ENCODE measurements at places on chromosomes 2 and 18.

DNA sequence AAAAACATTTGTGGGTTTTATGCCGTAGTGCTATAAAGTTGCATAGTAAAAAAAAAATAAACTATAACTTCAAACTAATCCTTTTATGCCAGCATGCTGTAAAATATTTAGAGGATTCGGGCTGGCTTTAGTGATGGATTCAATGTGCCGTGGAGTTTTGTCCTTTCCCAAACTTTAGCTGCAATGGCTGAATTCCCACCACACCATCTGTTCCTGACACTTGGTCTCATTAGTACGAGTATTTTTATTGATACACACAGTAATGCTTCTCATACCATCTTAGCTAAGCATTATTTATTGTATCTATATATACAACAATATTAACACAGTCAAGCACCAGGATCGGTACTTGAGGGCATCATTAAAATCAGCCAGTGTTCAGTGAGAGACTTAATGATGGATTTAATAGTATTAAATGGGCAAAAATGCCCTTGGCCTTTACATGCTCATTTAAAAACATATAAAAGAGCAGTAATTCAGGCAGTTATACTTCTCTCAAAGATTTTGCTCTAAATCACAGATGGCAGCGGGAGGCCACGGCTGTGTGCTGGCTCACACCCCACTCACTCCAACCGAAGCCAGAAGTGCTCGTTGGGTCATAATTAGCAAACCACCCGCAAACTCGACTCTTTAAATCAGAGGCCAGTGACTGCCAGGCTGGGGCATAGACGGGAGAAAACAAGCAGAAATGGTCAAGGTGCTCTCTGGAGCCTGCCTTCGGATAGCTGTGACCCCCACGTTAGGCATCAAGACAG is 297.0 kb upstream of the REV1 start:
- DNase-seq = no peak

GRCh38 chr2:189116979-189117378 is 62.6 kb downstream of the COL5A2 start:
- no peak for DNase-seq

DNA sequence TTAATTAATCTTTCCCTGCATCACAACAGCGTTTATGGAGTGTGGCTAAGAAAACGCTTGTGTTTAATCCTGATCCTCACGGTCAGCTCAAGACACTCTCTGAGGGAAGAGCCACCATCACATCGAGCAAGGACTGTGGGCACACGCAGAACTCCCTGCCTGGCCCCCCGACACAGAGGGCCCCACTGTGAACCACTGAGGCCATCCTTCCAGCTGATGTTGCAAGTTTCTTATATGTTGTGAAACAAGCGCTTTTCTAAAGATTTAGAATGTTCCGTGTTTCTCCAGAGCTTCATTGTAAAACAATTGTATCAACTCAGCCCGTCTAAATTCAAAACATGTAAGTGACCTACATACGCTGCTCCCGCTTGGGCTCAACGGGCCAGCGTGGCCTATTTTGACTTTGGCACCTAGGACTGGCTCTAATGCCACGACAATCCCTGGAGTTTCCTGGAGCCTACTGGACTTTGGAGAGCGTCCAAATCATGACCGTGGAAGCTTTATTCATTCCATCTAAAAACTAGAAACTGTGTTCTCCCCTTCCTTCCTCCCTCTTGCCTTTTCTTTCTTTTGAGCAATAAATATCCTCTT is 34.9 kb downstream of the SERPINE2 start:
- DNase-seq = no peak

DNA sequence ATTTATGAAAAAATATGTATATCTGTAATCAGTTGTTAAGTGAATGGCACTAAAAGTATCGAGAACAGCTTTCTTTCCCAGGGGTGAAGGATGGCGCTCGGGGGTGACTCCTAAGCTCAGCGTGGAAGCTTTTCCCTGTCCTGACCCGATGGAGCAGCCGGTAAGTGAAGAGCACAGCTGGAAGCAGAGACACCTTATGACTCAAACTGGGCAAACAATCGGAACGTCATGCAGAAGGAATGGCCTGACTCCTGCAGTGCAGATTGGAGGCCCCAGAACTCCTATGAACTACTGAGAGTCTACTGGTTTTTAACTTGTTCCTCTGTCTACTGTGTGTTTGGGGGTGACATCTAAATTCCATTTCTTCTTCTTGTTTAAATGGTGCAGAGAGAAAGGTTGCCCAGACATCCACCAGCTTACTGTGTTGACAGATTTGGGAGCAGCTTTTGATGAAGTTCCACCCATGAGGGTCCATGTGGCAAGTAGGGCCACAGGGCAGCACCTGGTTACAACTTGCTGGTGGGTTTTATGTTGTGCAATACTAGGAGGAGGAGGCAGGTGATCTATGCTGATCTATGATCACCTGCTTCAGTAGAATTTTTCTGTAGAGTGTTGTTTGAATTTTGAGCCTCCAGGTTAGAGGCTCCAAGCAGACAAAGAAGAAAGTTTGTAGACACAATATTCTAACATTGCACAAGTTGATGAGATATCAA is 52.8 kb upstream of the TMEM182 start:
- no peak for DNase-seq

- no peak for DNase-seq
These were observed 462.8 kb upstream of the MEX3C start for GRCh38 chr18:51660188-51660715.

DNA sequence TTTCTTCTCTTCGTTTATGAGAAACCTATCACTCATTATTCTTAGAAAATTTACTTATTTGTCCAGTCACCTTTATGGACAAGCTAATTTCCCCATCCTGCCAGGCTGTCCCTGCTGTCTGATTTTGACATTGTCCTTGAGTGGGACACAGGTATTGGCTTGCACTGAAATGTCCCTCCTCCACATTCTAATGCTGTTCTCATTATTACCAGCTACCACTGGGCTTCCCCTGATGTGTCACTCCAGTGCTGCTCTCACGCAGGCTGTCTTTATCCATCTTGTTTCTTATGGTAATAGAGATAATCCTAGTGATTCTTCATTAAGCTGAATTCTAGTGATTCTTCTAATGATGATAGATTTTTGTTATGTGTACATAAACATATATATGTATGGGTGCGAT is 48.1 kb upstream of the RBMS1 start:
- DNase-seq = no peak

GRCh38 chr2:112137516-112138158 is 548 bp upstream of the FBLN7 start:
- DNase-seq = peak; percentile 15

DNA sequence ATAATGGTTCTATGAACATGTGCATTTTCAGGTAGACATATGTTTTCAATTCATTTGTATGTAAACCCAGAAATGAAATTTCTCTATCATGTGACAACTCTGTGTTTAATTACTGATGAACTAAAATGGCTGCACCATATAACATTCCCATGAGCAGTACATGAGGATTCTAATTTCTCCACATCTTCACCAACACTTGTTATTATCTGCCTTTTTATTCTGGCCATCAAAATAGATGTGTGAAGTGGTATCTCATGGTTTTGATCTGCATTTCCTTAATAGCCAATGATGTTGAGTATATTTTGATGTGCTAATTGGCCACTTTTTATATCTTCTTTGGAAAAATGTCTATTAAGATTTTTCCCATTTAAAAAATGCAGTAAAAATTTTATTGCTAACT is 205.1 kb upstream of the SMAD7 start:
- DNase-seq = no peak

DNA sequence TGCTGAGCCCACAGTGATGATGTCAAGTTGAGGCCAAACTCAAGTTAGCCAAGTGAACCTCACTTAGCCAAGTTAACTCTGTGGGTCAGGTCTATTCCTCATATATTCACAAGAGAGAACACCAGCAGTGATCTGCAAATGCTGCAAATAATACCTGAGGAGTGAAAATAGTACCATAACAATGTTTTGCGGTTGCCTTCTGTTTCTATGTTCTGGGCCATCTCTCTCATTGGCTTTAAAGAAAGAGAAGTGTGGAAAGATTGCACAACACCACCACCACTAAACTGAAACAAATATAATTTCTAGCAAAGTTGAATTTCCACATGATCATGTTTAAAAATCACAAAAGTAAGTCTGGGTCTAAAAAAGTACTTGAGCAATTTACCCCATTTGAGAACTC is 211.1 kb upstream of the GALNT5 start:
- no peak for DNase-seq

- DNase-seq = no peak
These were observed 21.8 kb downstream of the NDUFB3 start for GRCh38 chr2:201093573-201093972.

GRCh38 chr2:113119111-113119510 is 8.3 kb upstream of the IL1RN start:
- no peak for DNase-seq

- DNase-seq = no peak
These were observed 6.1 kb upstream of the DNMT3A start for GRCh38 chr2:25347846-25348245.

GRCh38 chr2:236507393-236508085 is 62.1 kb upstream of the ACKR3 start:
- DNase-seq = peak; percentile 43

DNA sequence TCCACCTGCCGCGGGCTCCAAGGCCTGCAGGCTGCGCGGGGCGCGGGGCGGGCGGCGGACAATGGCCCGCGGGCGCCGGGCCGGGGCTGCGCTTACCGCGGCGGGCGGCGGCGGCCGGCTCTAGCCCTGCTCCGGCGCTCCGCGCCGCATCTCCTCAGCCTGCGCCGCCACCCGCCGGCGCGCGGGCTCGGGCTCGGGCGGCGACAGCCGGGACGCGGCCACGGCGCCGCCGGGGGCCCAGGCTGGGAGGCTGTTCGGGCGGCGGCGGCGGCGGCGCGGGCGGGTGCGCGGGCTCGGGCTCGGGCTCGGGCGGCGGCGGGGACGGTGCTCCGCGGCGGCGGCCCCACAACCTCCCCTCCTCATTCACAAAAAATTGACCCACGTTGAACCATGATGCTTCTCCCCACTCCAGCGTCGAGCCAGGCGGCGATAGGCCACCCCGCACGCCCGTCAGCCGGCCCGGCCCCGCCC is at the start of gene HDAC4:
HDAC4 (minus strand) TSS at position 425 of the 471 bp plus-strand sequence. CDS start 48,321 bp downstream, outside the sequence.
- DNase-seq = no peak

DNA sequence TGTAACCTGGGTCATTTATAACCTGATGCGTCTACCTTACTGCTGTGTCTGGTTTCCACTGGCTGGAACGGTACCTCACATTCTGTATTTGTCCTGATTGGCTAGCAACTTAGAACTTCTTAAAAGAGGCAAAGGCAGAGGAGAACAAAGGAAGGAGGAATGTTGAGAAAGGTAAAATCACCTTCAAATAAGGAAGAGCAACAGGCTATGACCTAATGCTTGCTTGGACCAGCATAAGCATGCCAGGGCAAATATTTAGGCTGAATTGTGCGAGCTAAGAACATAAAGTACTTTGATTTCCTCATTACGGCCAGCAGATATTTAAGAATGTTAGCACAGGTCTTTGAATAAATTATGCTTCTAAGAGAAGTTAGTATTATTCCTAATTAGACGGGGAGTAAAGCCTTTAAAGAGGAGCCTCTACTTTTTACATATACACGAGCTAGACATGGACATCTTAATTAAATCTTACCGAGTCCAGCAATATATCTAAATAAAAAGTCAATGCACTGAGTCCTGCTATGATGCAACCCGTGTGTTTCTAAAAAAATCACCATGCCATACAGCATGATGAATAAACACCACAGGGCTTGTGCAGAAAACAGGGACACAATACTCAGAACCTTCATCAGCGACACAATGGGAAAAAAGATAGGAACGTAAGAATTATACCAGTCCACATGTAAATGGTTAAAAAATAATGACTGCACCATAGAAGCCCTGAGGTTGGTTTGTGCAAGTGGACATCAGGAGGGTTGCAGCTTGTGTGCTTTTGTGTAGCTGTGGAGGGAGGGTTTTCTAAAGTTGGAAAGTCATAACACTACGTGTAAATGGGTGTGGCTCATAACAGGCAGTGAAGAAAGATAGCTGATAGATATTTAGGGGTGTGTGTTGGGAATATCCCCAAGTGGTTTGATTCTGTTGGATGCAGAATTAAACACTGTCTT is 14.2 kb downstream of the SEPTIN2 start:
- DNase-seq = no peak

- no peak for DNase-seq
These were observed 70.8 kb downstream of the COA5 start for GRCh38 chr2:98537390-98538126.

DNA sequence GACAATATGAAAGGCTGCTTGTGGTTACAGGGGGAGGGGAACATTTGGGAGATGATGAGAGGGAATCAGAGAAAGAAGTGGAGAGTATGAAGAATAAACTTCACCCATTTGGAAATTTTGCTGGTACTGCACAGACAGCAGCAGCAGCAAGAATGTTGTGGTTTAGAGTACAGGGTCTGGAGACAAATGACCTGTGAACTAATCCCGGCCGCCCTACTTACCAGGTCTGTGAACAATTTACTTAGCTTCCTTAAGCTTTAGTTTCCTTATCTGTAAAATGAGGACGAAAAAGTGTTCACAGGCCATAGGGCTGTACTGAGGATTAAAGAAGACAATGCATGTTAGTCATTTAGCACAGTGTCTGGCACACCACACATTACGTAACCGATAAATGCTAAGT is 685.4 kb upstream of the CELF4 start:
- DNase-seq = no peak

GRCh38 chr2:239049421-239050251 is 201.8 kb downstream of the TWIST2 start:
- DNase-seq = no peak

DNA sequence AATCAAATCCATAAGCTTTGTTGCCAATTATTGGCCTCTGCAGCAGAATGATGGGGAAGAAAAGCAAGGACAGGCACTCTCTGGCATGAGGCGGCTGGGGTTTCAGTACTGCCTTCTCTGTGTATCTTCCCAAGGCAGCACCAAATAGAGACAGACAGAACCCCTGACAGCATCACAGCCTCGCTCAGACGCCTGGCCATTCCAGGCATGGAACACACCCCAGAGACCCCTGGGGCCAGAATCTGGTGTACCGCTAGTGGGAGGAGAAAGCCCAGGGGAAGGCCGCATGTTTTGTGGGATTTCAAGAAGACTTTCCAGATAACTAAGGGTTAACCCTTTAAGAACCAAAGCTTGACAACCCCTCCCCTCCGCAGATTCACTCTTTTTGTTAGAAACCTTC is 282.1 kb downstream of the EN1 start:
- no peak for DNase-seq

GRCh38 chr2:176147800-176148496 is 3.4 kb upstream of the HOXD4 start:
- DNase-seq = no peak

GRCh38 chr2:69490486-69490885 is 53.3 kb upstream of the NFU1 start:
- no peak for DNase-seq

- no peak for DNase-seq
These were observed 10.7 kb upstream of the SLC14A1 start for GRCh38 chr18:45713239-45713638.

- no peak for DNase-seq
These were observed 53.9 kb downstream of the WDSUB1 start for GRCh38 chr2:159232456-159233170.

DNA sequence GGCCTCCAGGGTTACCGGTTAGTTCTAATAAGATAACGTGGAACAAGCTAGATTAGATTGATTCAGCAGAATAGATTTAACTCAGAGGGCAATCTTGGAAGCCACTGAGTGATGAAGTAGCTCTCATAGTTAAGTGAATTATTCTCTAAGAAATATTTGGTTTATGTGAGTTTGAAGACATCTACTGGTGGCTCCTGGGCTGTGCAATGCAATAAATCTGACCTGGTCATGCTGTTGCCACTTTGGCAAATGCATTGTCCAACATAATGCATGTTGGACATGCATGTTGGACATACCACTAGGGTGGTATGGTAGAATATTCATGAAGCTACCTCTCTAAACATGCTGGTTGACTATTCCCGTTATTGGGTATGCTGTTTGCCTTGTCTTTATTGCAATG is 493.7 kb upstream of the VRK2 start:
- no peak for DNase-seq
